ENCODE measurements at places on chromosomes 7 and 10.
A peak's percentile ranks its signal among the peaks of the same experiment; 100 is the strongest.

- H3K27ac ChIP-seq = peak overlapping the region; percentile 100
- H3K4me3 ChIP-seq = peak overlapping the region; percentile 44
- DNase-seq = no peak
- H3K4me1 ChIP-seq = peaks cover 85% of the 10 kb centered on the region
- peaks cover 18% of the 10 kb centered on the region for H3K36me3 ChIP-seq
Observed at GRCh38 chr10:79405221-79405994, 40.0 kb downstream of the ZCCHC24 start.

- no peaks in the 10 kb centered on the region for H3K36me3 ChIP-seq
- H3K27ac ChIP-seq = no peak overlapping the region
- H3K4me3 ChIP-seq = no peak overlapping the region
- H3K27me3 ChIP-seq = peaks cover 6% of the 10 kb centered on the region
- no peak for DNase-seq
- H3K4me1 ChIP-seq = no peaks in the 10 kb centered on the region
Observed at GRCh38 chr10:100838986-100839385, 73.8 kb upstream of the SLF2 start.

GRCh38 chr10:1003884-1004670, 15.8 kb downstream of the GTPBP4 start:
- DNase-seq = no peak
- no peaks in the 10 kb centered on the region for H3K27me3 ChIP-seq
- H3K4me1 ChIP-seq = peaks cover 5% of the 10 kb centered on the region
- no peak overlapping the region for H3K27ac ChIP-seq
- no peak overlapping the region for H3K4me3 ChIP-seq

- no peaks in the 10 kb centered on the region for H3K4me1 ChIP-seq
- no peak overlapping the region for H3K27ac ChIP-seq
- DNase-seq = no peak
- H3K4me3 ChIP-seq = no peak overlapping the region
- H3K36me3 ChIP-seq = no peaks in the 10 kb centered on the region
- peaks cover under 1% of the 10 kb centered on the region for H3K27me3 ChIP-seq
Observed at GRCh38 chr7:44279286-44279685, 46.1 kb downstream of the CAMK2B start.

DNA sequence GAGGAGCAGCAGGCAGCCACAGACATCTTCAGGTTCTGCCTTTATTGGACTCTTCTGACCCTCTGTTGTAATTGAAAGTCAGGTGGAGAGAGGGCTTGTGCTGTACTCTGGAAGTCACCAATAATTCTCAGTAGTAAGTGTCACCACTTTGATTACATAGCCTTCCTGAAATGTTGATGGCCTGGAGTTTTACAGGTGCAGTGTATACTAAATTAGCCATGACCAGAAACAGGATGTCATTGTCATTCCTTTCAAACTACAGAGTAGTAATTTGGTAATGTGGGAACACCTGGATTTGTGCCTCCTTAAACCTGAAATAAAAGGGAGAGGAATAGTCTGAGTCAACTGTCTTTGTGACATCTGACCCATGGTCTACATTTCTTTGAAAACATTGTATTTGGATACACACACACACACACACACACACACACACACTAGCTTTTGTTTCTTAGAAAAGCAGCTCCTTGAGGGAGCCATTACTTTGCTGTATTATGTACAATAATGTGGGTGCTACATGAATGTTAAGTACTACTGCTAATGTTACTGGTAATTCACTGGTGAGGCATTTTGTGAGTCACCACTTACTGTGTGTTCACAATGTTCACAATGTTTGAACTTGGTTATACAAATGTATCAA, 19.6 kb downstream of the ARL4A start:
- no peaks in the 10 kb centered on the region for H3K4me1 ChIP-seq
- H3K27ac ChIP-seq = no peak overlapping the region
- no peaks in the 10 kb centered on the region for H3K36me3 ChIP-seq
- no peak for DNase-seq
- no peak overlapping the region for H3K4me3 ChIP-seq

DNA sequence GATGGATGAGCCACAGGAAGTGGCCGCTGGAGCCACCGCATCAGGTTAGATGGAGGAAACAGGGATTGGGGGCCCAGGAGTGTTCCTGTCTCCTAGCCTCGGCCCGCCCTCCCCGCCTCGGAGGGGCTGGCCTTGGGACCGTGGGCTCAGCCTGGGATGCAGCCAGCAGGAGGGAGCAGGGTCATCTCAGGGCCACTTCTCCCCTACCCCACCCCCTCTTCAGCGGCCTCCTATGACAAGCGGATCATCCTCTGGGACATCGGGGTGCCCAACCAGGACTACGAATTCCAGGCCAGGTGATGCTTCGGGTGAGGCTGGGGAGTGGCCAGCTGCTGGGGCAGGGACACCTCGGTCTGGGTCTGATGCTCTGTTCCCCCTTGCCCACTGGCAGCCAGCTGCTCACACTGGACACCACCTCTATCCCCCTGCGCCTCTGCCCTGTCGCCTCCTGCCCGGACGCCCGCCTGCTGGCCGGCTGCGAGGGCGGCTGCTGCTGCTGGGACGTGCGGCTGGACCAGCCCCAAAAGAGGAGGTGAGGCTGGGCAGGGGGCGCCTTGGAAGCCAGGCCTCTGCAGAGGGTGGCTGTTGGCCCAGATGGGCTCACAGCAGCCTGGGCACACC, 4.7 kb downstream of the LRWD1 start:
- peaks cover 9% of the 10 kb centered on the region for H3K27me3 ChIP-seq
- no peak overlapping the region for H3K4me3 ChIP-seq
- peaks cover 4% of the 10 kb centered on the region for H3K4me1 ChIP-seq
- peaks cover 15% of the 10 kb centered on the region for H3K36me3 ChIP-seq

DNA sequence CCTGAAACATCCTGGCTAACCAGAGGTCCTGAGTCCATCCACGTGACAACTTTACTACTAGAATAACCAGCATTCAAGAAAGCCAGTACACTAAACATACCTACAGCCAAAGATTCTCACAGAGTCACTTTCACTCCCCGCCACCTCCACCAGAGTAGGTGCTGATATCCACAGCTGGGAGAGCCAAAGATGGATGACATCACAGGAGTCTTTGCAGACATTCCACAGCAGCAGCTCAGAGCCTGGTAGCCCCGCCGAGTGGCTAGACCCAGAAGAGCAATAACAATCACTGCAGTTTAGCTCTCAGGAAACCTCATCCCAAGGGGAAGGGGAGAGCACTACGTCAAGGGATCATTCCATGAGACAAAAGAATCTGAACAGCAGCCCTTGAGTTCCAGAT, 13.5 kb upstream of the ADAM22 start:
- DNase-seq = no peak
- no peak overlapping the region for H3K27ac ChIP-seq
- H3K27me3 ChIP-seq = no peaks in the 10 kb centered on the region
- no peaks in the 10 kb centered on the region for H3K4me1 ChIP-seq
- H3K4me3 ChIP-seq = no peak overlapping the region

DNA sequence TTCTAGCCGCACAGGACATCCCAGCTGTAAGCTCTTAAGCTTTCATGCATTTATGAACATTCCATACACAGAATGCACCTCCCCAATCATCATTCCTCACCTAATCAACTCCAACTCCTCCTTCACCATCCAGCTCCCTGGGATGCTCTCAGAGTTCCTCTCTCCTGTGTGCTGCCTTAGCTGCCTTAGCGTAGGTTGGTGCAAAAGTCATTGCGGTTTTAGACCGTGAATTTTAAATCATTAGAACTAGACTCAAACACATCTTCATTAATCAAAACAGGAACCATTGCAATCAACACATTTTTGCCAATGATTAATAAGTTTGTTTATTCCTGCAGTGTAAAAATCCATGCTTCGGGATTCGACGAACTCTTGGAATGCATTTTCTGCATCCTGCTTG, 159.9 kb upstream of the CDCA7L start:
- peaks cover 10% of the 10 kb centered on the region for H3K4me1 ChIP-seq
- no peak for DNase-seq
- peaks cover 3% of the 10 kb centered on the region for H3K36me3 ChIP-seq
- H3K27ac ChIP-seq = no peak overlapping the region

- H3K4me1 ChIP-seq = no peaks in the 10 kb centered on the region
- peaks cover 14% of the 10 kb centered on the region for H3K27me3 ChIP-seq
- H3K4me3 ChIP-seq = no peak overlapping the region
- H3K36me3 ChIP-seq = no peaks in the 10 kb centered on the region
- no peak overlapping the region for H3K27ac ChIP-seq
- no peak for DNase-seq
Observed at GRCh38 chr7:129525225-129525862, 23.0 kb downstream of the SMKR1 start.

- no peak for DNase-seq
- H3K27me3 ChIP-seq = no peaks in the 10 kb centered on the region
- H3K4me1 ChIP-seq = no peaks in the 10 kb centered on the region
- H3K36me3 ChIP-seq = no peaks in the 10 kb centered on the region
Observed at GRCh38 chr7:93873998-93874574, 16.5 kb downstream of the TFPI2 start.

Measured in endothelial cell (in vitro differentiated cells).